ENCODE measurements at places on chromosomes 13 and 19.

GRCh38 chr13:79936368-79937136, 404.4 kb downstream of the SPRY2 start:
- DNase-seq: no peak

DNA sequence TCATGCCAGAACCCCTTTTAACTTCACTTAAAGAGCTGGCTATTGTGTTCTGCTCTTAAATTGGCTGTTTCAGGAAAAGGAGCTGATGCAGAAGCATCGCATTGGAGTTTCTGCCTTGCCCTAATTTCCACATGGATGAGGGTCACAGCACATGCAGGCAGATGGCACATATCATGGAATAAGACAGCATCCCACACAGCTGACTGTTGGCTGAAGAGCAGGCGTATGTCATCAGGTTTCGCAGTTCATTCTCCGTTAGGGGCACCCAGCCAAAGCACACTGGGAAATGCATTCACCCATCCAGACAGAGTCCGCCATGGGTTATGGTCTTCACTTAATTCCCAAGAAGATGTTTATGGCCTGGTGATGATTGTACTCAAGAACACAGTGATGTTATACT, 572.5 kb downstream of the LIG4 start:
- DNase-seq: no peak

- no peak for DNase-seq
Measured at GRCh38 chr13:94478913-94479312, 569 bp downstream of the DCT start.

GRCh38 chr13:114002771-114003321, 29.0 kb upstream of the C13orf46 start:
- no peak for DNase-seq
